HepG2 (cell line): ENCODE measurements at places on chromosomes 5 and 9. TPM values are rescaled to one million over a fixed set of nuclear protein-coding genes. Genes with fewer than 3 reads are reported as not detected.

GRCh38 chr9:80383331-80383730 is 811.6 kb downstream of the TLE4 start:
- no peaks in the 10 kb centered on the region for H3K27me3 ChIP-seq
- no peak for DNase-seq
- H3K4me1 ChIP-seq: no peaks in the 10 kb centered on the region
- no peak overlapping the region for H3K27ac ChIP-seq
- H3K4me3 ChIP-seq: no peak overlapping the region

DNA sequence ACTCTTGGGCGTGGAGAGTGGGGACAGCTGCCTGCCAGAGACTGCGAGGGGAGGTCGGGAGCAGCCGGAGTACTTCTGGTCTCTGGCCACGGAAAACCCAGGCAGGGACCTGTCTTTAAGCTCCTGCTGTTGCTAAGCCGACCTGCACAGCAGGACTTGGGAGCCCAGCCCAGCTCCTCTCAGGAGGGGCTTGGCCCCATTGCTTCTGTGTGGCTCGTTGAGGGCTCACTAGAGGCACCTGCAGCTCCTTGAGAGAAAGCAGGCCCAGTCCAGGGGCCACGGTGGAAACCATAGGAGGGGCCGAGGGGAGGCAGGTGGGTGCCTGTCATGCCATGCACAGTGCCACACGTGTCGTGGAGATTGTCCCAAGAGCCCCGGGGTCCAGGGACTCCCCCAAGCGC is 3.3 kb upstream of the LCN2 start:
- peaks cover 26% of the 10 kb centered on the region; the same call in 2 of the 3 replicates for H3K27me3 ChIP-seq
- no peaks in the 10 kb centered on the region for H3K36me3 ChIP-seq
- peaks cover 68% of the 10 kb centered on the region for H3K4me1 ChIP-seq
- H3K4me3 ChIP-seq: no peak overlapping the region
- H3K27ac ChIP-seq: no peak overlapping the region

- no peaks in the 10 kb centered on the region for H3K4me1 ChIP-seq
- no peaks in the 10 kb centered on the region for H3K27me3 ChIP-seq
- peaks cover 10% of the 10 kb centered on the region for H3K36me3 ChIP-seq
- H3K27ac ChIP-seq: no peak overlapping the region
- DNase-seq: no peak
- no peak overlapping the region for H3K4me3 ChIP-seq
These were observed 11.0 kb upstream of the LHX6 start for GRCh38 chr9:122239722-122240121.

- no peaks in the 10 kb centered on the region for H3K36me3 ChIP-seq
- no peaks in the 10 kb centered on the region for H3K27me3 ChIP-seq
- peaks cover 45% of the 10 kb centered on the region for H3K4me1 ChIP-seq
- peak; percentile 65 for DNase-seq
- no peak overlapping the region; the same call in 1 of the 2 replicates for H3K4me3 ChIP-seq
These were observed 13.7 kb upstream of the CERCAM start for GRCh38 chr9:128406848-128407391.

DNA sequence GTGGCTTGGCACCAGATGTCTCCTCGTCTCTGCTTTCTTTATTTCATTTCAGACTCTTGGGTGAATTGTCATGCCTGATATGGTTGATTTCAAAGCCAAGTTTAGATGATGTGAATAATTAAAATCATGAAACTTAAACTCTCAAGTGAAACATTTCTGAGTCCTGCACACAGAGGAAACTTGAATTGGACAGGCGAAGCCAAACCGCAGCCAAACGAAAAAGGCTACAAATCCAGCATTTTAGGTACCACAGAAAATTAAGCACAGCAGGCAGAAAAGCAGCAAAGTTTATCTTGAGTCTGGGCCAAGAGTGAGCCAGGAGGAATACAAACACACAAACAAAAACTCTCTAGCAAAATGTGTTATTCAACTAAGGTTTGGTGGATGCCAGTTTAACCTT is 659.8 kb upstream of the KLF4 start:
- H3K27ac ChIP-seq: no peak overlapping the region
- H3K4me1 ChIP-seq: no peaks in the 10 kb centered on the region
- no peak overlapping the region for H3K4me3 ChIP-seq

- DNase-seq: no peak
- no peak overlapping the region for H3K27ac ChIP-seq
- no peak overlapping the region for H3K4me3 ChIP-seq
- no peaks in the 10 kb centered on the region for H3K4me1 ChIP-seq
- no peaks in the 10 kb centered on the region for H3K36me3 ChIP-seq
These were observed 4.4 kb downstream of the PDCD1LG2 start for GRCh38 chr9:5514617-5515260.

DNA sequence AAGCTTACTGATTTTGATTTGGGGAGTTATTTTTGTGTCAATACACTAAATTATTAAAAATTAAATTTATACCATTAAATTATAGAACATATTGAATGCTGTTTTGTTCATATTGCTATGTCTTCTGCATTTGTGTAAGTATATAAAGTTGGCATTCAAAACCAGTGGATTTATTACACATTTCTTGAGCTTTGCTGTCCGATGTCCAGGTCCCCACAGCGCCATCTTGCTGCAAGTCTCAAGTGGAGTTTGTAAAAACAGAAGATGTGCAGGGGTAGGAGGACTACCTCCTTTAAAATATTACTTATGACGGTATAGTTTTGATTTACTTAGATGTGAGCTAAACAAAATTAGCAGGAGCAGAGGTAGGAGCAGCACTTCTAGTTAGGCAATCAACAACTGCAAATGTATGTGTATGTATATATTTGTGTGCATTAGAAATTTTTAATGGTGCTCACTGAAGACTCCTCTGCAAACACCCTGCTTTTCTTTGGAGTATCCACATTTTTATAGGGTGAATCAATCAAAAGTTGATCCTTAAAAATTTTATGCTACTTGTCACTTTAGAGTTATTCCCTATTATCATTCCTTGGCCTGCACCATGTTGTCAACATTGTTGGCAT is 37.4 kb downstream of the CPEB4 start:
- H3K27ac ChIP-seq: no peak overlapping the region
- no peaks in the 10 kb centered on the region for H3K27me3 ChIP-seq
- DNase-seq: no peak
- peaks cover 6% of the 10 kb centered on the region; the same call in 1 of the 2 replicates for H3K36me3 ChIP-seq
- H3K4me3 ChIP-seq: no peak overlapping the region

DNA sequence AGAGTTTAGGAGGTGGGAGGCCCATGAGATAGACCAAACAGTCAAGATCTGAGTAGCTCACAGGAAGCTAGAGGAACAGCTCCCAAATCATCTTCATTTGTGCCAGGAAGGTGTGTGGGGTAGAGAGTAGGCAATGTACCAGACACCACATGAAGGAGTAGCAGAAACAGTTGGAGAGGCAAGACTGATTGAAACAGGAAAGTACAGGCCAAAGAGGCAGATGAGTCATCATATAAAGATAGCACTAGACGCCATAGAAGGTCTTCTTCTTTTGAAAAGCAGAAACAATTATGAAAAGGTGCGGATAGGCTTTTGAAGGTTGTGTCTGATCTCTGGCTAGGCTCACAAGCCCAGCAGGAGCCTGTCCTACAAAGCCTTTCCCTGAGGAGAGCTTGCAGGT is 62.7 kb upstream of the PALM2AKAP2 start:
- no peak overlapping the region for H3K27ac ChIP-seq
- H3K4me1 ChIP-seq: no peaks in the 10 kb centered on the region
- H3K4me3 ChIP-seq: no peak overlapping the region
- H3K27me3 ChIP-seq: 0 out of 3 replicates have a peak, but pooled peaks cover 2% of the 10 kb centered on the region

GRCh38 chr9:75780185-75780584 is 110.3 kb upstream of the PCSK5 start:
- H3K36me3 ChIP-seq: no peaks in the 10 kb centered on the region
- no peaks in the 10 kb centered on the region for H3K27me3 ChIP-seq
- no peak overlapping the region for H3K27ac ChIP-seq
- no peak for DNase-seq
- no peaks in the 10 kb centered on the region for H3K4me1 ChIP-seq

DNA sequence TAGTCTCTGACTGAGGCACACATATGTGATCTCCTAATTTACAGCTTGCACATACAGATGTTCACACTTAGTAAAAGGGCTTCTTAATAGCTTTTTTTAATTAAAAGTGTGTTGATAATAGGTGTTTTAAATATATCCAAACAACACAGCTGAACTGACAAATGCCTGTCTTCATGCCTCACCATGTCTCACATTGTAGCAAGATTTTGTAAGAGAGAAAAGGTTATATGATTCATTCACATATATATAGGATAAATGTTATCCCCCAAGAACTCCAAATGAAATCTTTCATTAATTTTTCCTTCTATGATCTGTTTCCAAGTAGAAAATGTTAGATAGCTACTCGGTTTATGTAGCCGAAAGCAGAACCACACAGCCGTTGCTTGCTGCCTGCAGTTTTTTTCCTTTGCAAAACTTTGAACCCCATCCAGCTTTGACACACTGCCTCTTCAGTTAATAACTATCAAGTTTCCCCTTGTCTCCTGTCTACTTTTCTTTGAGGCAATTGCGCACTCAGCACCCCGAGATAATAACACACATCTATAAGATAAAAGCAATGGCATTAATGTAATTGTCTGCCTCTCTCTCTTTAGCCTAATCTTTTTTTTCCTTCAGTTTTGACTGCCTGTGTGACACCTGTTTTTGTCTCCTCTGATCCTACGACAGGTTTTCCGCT is 299.2 kb downstream of the BNC2 start:
- no peaks in the 10 kb centered on the region for H3K36me3 ChIP-seq
- no peak overlapping the region for H3K27ac ChIP-seq
- H3K27me3 ChIP-seq: no peaks in the 10 kb centered on the region
- H3K4me3 ChIP-seq: no peak overlapping the region

- H3K4me3 ChIP-seq: no peak overlapping the region
- no peak for DNase-seq
- H3K27me3 ChIP-seq: peaks cover 14% of the 10 kb centered on the region; the same call in 1 of the 3 replicates
- no peaks in the 10 kb centered on the region for H3K36me3 ChIP-seq
- H3K4me1 ChIP-seq: no peaks in the 10 kb centered on the region
- no peak overlapping the region for H3K27ac ChIP-seq
These were observed 4.0 kb downstream of the PCDHGC3 start for GRCh38 chr5:141479776-141480175.

PCDHA10 gene
- total RNA-seq: 0.02 TPM in 1 of 2 replicates, not detected in the other

FABP6 gene
- total RNA-seq: not detected in 2 replicates

CREBRF gene
- total RNA-seq: 4.5 and 5.1 TPM in 2 replicates

ZFP37 gene
- 3.7 and 5.6 TPM in 2 replicates for total RNA-seq
